GM10248 (cell line): ENCODE measurements at places on chromosomes 3 and 15.

DNA sequence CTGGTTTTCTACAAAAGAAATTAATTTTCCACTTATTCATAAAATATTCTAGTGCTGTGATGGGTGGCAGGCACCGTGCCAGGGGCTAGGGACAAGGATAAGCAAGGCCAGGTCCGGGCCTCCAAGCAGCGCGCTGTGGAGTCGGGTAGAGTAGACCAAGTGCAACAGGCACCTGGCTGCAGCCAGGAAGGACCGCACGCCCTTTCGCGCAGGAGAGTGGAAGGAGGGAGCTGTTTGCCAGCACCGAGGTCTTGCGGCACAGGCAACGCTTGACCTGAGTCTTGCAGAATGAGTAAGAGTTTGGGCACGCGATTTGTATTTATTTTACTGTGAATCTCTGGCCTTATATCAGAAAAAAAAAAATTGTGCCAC lies at the start of gene CASR:
TSS of gene CASR (plus strand) at position 148 of the 372 bp plus-strand sequence. CDS start 70,522 bp downstream, outside the sequence.
- peak; percentile 23 for DNase-seq

DNA sequence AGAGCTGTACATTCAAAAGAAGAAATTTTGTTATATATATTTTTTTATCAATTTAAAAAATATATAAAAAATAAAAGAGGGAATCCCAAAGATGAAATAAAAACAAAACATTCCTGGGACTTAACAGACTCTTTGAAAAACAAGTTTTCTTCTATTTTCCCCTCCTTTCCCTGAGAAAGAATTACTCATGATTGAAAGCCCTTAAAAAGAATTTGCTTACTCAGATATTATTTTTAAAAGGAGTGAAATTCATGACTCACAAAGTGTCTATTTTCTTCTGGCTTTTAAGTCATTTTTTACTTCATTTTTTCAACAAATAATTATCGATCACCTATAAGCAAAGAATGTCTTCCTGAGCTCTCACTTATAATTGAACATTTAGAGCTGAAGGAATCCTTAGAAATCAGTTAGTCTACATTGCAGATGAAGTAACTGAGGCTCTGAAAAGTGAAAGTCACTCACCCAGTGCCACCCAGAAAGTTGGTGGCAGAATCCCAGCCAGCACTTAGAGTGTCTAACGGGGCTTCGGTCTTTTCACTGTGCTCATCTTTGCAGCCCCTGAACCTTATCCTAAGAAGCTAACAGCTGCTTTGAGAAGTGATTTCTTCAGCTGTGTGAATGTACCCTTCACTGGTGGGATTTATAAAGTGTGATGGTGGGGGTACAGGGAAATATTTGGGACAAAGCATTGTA lies 42.5 kb upstream of the NUDT16 start:
- no peak for DNase-seq

DNA sequence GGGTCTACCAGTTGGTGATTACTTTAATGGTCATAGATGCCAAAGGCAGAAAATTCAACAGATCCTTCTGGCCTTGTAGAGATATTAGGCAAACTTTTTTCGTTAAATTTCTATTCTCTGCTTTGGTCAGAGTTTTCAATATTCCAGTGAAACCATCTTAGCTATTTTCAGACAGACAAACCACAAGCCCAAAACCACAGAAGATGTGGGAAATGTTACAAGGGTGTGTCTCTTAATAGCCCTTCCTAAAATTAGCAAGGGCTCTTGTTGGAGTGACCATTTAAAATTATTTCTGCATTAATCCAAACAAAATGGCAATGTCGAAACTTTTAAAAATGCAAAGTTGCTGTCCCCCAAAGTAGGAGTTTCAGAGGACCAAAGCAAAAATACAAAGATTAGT lies 102.8 kb downstream of the ARRDC4 start:
- no peak for DNase-seq

GRCh38 chr3:64399205-64399800 lies 174.0 kb upstream of the PRICKLE2 start:
- DNase-seq: peak; percentile 39

- no peak for DNase-seq
Measured at GRCh38 chr15:100878648-100879047, 983 bp upstream of the ALDH1A3 start.

DNA sequence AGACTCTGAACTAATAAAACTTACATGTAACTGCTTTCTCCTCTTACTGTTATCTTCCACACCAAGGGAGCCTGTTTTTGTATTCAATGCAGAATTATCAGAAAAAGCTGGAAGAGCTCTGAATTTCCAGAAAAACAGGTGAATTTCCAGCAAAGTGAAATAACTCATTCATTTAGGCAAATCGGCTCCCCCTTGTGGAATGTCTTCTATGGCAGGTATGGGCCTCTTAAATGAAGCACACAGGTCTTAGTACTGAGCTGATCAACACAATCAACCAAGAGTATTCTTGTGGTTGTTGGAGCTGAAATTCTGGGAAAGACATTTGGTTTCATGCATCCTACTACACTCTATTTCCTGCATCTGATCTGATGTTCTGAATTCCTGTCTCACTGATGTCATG lies 31.0 kb upstream of the PTPRG start:
- no peak for DNase-seq

- no peak for DNase-seq
Measured at GRCh38 chr3:190432216-190432615, 17.5 kb downstream of the TMEM207 start.

- no peak for DNase-seq
Measured at GRCh38 chr15:36933255-36933990, 166.9 kb downstream of the MEIS2 start.

- DNase-seq: no peak
Measured at GRCh38 chr15:95990833-95991232, 339.7 kb upstream of the NR2F2 start.

DNA sequence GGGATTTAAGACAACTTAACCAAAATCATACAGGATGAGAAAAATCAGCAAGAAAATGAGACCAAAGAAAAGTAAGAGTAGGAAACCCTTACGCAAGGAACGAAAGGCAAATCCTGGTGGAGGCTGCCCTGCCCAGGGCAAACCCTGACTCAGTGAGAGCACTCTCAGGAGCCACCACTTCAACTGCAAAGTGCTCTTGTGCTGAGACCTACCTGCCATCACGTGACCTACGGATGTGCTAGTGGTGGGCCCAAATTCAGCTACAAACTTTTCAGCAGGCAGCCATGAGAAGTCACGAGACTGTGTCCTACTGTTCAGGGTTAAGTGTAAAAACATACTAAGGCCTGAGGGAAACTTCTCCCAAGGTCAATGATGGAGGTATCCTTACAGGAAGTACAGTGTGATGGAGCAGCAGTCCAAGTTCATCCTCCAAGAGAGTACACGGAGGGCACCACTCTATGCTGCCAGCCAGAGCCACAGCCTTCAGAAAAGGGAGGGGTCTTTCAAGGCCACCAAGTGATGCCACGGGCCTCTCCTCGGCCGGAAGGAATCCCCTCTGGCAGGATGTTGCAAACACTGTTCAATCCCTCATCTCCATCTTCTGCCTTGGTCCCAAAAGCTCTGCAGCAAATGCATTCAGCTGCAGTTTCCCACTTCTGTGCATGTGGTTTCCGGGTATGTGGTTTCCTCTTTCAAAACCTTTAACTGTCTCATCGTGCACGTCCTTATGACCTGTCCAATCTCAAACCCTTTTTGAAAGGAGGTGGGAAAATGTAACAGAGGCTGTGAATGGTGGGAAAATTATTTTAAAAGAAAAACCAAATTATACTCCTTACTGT lies 9.5 kb downstream of the CHSY1 start:
- peak; percentile 77 for DNase-seq

GRCh38 chr3:14438929-14439328 lies 36.5 kb downstream of the SLC6A6 start:
- DNase-seq: no peak

- no peak for DNase-seq
Measured at GRCh38 chr3:17745894-17746293, 3.5 kb upstream of the TBC1D5 start.

- no peak for DNase-seq
Measured at GRCh38 chr3:88211096-88211890, 61.5 kb downstream of the C3orf38 start.

DNA sequence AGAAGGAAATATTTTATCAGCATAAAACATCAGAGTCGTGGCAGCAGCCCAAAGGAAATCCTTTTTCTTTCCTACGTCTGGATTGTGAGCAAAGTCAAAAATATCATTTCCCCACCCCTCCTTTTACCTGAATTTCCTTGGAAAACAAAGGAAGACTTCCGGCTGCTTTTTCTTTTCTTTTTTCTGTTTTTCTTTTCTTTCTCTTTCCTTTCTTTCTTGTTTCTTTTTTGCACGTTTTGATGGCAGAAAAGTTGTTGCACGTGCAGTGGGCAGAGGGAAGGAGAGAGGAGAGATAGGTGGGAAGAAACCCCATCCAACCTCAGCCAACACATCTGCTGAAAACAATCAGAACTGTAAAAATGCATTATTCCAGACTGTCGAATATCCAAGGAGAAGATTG lies 544 bp upstream of the MYO1E start:
- no peak for DNase-seq

GRCh38 chr3:81951106-81951505 lies 189.7 kb upstream of the GBE1 start:
- DNase-seq: no peak

GRCh38 chr15:38130205-38130567 lies 122.5 kb upstream of the SPRED1 start:
- DNase-seq: peak; percentile 16

DNA sequence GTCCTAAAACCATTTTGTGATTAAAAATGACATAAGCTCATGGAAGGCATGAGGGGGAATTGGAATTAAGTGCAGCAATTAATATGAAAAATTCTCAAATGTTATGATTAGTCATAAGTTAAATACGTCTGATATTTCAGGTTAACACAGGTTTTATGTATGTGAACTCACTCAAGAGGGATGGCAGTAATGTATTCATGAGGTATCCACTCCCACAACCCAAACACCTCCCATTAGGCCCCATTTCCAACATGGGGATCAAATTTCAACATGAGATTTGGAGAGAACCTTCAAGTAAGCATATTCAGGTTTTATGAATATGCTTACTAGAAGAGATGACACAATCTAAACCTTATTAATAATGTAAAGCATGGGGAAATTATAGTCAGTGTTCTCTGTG lies 41.6 kb upstream of the IL20RB start:
- DNase-seq: no peak

DNA sequence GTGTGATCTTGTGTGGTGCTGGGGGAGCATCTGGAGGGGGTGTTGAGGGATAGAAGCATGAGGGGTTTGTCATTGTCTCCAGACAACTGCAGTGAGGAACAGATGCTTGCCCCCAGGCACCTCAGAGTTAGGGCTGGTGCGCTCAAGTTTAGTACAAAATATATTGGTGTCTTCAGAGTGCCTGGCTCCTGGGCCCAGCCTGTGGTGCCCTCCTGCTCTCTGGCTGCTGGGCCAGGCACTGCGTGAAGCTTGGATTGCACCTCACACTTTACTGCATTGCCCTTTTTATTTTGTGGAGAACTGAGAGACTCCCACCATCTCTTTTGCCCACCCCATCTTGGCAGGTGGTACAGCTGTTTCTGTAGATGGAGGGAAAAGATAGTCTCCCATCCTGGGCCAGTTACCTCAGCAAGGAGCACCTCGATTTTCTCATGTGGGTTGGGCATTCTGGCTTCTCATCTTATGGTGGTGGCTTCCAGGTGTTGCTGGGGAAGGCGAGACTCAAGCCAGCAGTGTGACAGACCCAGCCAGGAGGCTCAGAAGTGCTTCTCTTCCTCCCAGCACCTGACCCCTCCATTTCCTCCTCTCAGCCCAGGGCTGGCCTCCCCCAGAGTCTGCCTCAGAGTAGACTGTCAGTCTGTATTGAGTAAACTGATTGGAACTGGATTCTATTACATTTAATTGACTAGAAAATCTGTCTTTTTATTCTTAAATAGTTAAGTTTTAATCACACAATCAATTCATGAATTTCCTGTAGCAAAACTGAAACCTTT lies 140.5 kb downstream of the DNAJB8 start:
- DNase-seq: no peak

- DNase-seq: no peak
Measured at GRCh38 chr3:61855211-61855610, 293.8 kb downstream of the PTPRG start.

- no peak for DNase-seq
Measured at GRCh38 chr3:177610686-177611633, 413.7 kb upstream of the TBL1XR1 start.

DNA sequence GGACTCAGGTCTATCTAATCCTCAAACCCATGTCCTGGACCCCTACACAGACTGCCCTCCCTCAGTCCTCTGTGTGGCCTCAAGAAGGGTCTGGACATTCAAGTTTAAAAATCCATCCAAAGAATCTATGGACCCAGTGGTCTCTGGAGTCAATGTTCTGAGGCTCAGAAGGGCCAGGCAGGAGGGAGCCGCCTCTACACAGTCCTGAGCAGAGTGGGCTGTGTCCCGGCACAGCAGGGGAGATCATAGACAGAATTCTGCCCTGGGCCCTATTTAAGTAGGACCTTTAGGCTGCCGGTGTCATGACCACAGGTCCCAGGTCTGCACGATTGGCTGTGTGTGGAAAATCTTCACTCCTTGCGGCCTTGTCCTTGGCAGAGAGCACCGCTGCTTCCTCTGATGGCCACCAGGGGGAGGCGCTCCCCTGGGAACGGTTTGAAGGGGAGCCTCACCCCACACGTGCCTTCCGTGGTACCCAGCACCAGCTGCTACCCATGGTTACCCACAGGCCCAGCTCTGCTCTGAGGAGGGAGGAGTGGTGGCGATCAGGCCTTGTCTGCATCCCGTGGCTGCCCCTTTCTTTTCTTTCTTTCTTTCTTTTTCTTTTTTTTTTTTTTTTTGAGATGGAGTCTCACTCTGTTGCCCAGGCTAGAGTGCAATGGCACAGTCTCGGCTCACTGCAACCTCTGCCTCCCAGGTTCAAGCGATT lies 37.9 kb downstream of the CHRD start:
- DNase-seq: peak; percentile 83

DNA sequence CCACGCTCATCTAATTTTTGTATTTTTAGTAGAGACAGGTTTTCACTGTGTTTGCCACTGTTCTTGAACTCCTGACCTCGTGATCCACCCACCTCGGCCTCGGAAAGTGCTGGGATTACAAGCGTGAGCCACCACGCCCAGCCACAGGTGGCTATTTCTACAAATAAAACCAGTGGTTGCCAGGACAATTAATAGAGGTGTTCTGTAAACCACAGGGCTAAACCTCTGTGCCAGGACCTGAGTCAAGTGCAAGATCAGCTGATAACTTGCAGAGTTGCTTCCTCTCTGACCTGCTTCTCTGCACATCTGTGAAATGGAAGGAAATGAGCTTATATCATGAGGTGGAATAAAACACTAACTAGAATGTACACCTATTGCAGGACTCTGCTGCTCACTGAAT lies 72.8 kb downstream of the CD200R1L start:
- no peak for DNase-seq
